ENCODE measurements at places on chromosomes 3 and 15.

DNA sequence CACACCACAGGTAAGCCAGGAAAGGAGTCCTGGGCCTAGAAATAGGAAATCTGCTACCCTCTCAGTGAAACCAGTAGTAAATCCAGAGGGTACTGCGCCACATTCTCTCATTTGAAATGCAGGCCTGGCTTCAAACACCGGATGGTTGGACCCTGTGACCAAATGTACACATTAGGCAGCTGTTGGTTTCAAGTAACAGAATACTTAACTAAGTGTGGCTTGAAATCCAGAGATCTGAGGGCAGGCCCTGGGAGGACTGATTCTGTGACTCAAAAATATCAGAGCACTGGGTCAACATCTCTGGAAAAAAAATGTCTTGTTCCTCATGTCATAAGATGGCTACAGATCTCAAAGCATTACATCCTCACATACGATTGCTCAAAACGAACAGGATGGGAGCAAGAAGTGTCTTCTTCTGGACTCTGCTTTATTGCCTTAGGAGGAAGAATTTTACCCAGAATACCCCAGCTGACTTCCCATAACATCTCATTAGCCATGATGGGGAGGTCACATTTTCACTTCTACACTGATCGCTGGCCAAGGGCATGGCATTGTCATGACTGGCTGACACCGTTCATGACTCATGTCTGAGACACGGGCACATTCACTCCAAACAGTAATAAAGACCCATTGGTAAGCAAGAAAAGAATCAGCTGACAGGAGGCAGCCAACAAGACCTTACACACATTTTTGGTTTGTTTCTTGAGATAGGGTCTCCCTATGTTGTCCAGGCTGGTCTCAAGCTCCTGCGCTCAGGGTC lies 166.0 kb downstream of the ARRDC4 start:
- no peak for DNase-seq

GRCh38 chr3:32495085-32495484 lies 7.6 kb downstream of the CMTM6 start:
- no peak for DNase-seq

GRCh38 chr3:18765161-18765560 lies 340.0 kb upstream of the SATB1 start:
- DNase-seq: no peak

DNA sequence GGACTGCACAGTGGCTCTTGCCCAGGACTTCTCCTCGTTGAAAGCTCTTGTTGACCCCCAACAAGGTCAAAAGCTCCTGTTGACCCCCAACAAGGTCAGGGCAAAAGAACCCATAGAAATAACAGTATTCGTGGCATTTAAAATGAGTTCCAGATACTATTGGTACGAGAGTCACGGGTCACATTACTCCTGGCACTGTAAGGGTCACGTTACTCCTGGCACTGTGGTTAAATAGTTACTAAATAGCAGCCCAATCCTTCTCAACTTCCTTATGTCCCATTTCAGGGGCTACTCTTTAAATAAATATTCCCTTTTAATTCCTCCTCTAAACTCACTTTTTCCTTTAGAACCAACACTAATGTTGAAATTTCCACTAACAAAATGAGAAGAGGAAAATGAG lies 18.2 kb upstream of the ADCY5 start:
- no peak for DNase-seq
